ENCODE measurements at places on chromosomes 3 and 15. TPM values are rescaled to one million over a fixed set of nuclear protein-coding genes. Genes with fewer than 3 reads are reported as not detected.

DNA sequence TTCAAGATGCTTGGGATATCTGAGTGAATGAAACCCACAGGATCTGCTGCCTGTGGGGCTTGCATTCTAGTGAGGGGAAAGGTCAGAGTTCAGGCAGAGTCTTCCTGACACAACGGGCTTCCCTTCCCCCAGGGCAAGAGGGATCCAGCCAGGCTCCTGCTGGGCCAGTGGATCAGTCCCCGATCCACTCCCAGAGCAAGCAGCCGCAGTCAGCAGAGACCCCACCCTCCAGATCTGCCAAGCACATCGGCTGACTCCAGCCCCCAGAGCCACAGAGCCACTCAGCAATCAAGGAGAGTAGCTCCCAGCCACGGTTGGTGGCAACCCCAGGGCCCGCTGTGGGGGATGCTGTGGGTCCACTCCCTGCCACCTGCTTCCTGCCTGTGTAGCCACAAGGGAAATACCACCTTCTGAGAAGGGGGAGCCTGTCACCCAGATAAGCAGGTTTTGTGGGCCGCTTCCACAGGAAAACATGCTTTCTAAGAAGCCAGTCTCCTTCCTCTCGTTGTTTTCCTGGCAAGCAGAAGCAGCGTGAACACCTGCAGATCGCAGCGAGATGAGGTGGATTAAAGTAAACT, 44.9 kb downstream of the CPN2 start:
- DNase-seq, result no peak

- no peak for DNase-seq
Observed at GRCh38 chr15:48427479-48427878, 96.2 kb downstream of the DUT start.

DNA sequence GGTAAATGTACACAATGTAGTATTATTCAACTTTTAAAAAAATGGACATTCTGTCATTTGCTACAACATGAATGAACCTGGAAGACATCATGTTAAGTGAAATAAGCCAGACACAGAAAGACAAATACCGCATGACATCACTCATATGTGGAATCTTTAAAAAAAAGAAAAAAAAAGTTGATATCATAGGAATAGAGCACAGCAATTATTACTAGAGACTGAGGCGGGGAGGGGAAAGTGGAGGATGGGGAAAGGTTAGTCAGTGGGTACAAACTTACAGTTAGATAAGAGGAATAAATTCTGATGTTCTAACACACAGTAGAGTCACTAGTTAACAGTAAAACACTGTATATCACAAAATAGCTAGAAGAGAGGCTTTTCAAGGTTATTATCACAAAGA, 22.2 kb downstream of the RYK start:
- no peak for DNase-seq

DNA sequence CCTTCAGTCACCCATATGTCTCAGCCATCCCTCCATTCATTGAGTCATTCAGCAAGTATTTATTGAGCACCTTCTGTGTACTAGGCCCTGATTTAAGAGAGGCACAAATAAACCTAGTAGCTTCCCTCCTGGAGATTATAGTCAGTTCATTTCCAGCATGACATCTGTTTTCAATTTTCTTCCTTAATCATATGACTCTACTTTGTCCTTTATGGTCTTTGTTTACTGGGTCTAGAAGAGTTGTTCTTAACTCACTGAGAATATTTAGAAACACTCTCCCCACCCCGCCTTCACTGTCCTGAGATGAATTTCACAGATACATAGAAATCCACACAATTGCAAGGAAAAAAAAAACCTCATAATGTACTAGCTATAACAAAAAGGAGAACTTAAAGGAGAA, 44.8 kb upstream of the ADAMTS9 start:
- no peak for DNase-seq

- no peak for DNase-seq
Observed at GRCh38 chr3:166307756-166308350, 470.6 kb upstream of the BCHE start.

DNA sequence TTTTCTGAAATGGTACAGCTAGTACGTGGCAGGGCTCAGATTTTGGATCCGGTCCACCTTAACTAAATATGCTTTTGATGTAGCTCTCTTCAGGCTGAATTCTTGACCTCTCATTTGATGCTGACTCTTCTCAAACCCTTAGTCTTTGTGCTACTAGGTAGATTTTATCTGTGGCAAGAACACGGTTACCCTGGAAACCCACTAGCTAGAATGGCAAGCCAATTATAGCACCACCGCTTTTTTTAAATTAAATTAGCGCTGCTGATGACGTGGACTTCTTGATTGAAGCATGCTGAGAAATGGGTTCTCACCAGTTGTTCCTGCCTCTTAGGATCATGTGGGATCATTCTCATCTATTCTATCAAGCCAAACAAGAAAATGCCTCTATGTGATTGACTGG, 421.5 kb downstream of the LPP start:
- DNase-seq, result no peak

GRCh38 chr3:194998948-194999347, 272.0 kb downstream of the XXYLT1 start:
- DNase-seq, result no peak

DNA sequence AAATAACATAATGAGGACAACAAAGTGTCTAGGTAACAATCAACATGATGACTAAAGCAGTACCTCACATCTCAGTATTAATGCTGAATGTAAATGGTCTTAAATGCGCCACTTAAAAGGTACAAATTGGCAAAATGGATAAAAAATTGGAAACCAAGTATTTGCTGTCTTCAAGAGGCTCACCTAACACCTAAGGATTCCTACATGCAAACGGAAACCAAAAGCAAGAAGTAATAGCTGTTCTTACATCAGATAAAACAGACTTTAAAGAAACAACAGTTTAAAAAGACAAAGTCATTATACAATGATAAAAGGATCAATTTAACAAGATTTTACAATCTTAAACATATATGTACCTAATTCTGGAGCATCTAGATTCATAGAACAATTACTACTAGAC, 22.5 kb downstream of the CSNK1G1 start:
- DNase-seq, result no peak

GRCh38 chr3:134608023-134608770, 42.6 kb downstream of the KY start:
- DNase-seq, result no peak

GRCh38 chr3:114743746-114744485, 403.2 kb downstream of the ZBTB20 start:
- no peak for DNase-seq

GRCh38 chr3:71288269-71288930, 295.1 kb downstream of the FOXP1 start:
- no peak for DNase-seq

Gene RPL35A
- 1,880 TPM for total RNA-seq

Gene ALAS1
- total RNA-seq, result 61.9 TPM

Gene CFAP44
- 9.1 TPM for total RNA-seq

Gene DISP2
- total RNA-seq, result 0.35 TPM

Gene AGBL1
- total RNA-seq, result not detected

Gene DZIP3
- total RNA-seq, result 11.7 TPM

Gene TMCO5A
- 0.35 TPM for total RNA-seq

Gene GP9
- total RNA-seq, result not detected

Data from PC-9 (cell line).